ENCODE measurements at places on chromosomes 12 and 14. TPM values are rescaled to one million over a fixed set of nuclear protein-coding genes. Genes with fewer than 3 reads are reported as not detected.

DNA sequence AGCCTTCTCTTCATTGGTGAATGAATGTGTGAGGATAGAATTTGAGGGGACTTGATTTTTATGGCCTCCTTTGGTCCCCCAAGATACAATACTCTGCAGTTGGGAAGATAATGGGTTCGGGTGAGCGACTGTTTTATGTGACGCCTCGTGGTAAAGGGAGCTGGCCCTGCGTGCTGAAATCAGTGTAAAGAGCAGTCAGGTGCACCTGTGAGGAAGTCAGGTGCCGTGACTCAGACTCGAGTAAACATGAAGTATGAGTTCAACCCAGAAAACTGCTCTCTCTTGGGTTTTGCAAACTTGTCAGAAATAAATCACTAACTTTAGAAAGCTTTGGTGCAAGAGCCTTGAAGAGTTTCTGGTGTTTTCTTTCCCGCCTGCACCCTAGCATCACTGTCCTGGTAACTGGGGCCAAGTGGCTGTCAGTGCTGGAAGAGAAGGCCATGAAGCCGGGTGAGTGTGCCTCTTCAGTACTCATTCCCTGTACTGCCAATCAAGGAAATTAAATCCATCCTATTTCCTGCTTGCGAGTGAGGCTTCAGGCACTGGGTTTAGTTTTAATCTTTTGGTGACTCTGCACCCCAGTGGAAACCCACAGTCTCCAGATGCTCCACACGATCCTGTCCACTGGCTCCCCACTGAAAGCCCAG is 59.2 kb downstream of the AACS start:
- no peak for DNase-seq

The KRT5 gene
- total RNA-seq = not detected

- DNase-seq = no peak
Observed at GRCh38 chr14:86015511-86015910, 485.6 kb downstream of the FLRT2 start.

The PRICKLE1 gene
- not detected for total RNA-seq

The CLECL1 gene
- total RNA-seq = 7.6 TPM

DNA sequence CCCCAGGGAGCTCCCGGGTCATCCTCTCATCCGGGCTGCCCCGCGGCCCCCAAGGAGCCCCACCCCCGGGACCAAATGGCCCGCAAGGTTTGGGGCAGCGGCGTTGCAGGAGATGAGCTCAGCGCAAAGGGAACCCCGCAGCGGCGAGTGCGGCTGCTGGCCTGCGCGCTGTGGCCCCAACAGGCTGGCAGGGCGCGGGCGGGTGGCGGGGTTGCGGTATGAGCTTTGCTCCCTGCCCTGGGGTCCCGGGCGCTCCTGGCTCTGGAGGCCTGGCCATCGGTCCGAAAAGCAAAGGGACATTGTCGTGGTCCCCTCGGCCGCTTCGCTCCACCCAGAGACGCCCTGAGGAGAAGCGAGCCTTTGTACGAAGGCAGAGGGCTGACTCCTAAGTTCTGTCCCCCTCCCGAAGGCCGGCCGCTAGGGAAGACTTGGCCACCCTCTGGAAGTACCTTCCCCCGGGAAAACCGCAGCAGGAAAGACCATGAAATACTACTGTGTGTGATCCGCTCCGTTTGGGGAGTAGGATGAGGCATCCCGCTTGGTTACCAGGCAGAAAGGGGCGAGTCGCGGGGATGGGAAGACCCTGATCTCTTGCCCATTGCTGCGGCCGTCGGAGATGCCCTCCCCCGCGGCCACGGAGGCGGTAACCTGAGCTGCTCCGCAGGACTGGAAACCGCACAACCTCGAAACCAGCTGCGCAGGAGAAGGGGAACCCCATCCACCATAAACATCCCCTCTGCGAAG is 620 bp upstream of the NID2 start:
- DNase-seq = no peak

- DNase-seq = no peak
Observed at GRCh38 chr12:109487181-109488050, 10.0 kb downstream of the UBE3B start.

All from activated naive CD4-positive, alpha-beta T cell treated with anti-CD3 and anti-CD28 coated beads, Interleukin-2, amount 50 U/mL, for 72 hours (primary cell).